ENCODE measurements at places on chromosomes 6 and 20.

GRCh38 chr20:10047427-10047826 lies 12.6 kb downstream of the ANKEF1 start:
- peaks cover under 1% of the 10 kb centered on the region for H3K4me1 ChIP-seq
- H3K4me3 ChIP-seq = no peak overlapping the region
- H3K27ac ChIP-seq = no peak overlapping the region
- no peaks in the 10 kb centered on the region for H3K36me3 ChIP-seq

DNA sequence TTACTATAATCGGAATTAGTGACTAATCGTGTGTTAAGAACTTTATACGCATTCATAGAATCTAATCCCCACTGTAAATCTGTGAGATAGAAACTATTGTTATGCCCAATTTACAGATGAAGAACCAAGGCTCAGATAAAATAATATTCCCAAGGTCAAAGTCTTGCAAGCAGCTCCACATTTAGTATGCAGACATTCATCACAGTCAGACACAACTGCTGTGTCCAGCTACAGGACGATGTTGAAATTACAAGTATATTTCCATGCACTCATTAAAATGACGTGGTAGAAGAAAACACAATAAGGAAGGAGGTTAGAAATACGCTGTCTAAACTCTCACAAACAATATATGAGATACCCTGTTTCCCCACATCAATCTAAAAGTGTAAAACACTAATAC lies 82.5 kb downstream of the PREX1 start:
- H3K27me3 ChIP-seq = no peaks in the 10 kb centered on the region
- peaks cover 20% of the 10 kb centered on the region for H3K4me1 ChIP-seq
- H3K36me3 ChIP-seq = peaks cover 38% of the 10 kb centered on the region
- H3K27ac ChIP-seq = no peak overlapping the region
- no peak for DNase-seq

- H3K4me1 ChIP-seq = peaks cover 72% of the 10 kb centered on the region
- H3K4me3 ChIP-seq = no peak overlapping the region
- no peaks in the 10 kb centered on the region for H3K27me3 ChIP-seq
- DNase-seq = no peak
- H3K27ac ChIP-seq = peak overlapping the region; percentile 83
- peaks cover 19% of the 10 kb centered on the region for H3K36me3 ChIP-seq
Observed at GRCh38 chr6:90406142-90406794, 109.6 kb upstream of the BACH2 start.

- no peak overlapping the region for H3K27ac ChIP-seq
- no peaks in the 10 kb centered on the region for H3K4me1 ChIP-seq
- H3K27me3 ChIP-seq = no peaks in the 10 kb centered on the region
- H3K36me3 ChIP-seq = no peaks in the 10 kb centered on the region
Observed at GRCh38 chr6:154473324-154473723, 37.2 kb downstream of the CNKSR3 start.

GRCh38 chr6:166906376-166907044 lies 49.8 kb downstream of the RNASET2 start:
- H3K27me3 ChIP-seq = no peaks in the 10 kb centered on the region
- peak overlapping the region; percentile 11 for H3K27ac ChIP-seq
- no peak for DNase-seq
- H3K4me3 ChIP-seq = no peak overlapping the region
- H3K4me1 ChIP-seq = peaks cover 39% of the 10 kb centered on the region

GRCh38 chr6:19603721-19604120 lies 233.4 kb upstream of the ID4 start:
- no peak for DNase-seq
- H3K27ac ChIP-seq = no peak overlapping the region
- no peaks in the 10 kb centered on the region for H3K4me1 ChIP-seq
- H3K36me3 ChIP-seq = no peaks in the 10 kb centered on the region
- no peaks in the 10 kb centered on the region for H3K27me3 ChIP-seq
- no peak overlapping the region for H3K4me3 ChIP-seq

- no peaks in the 10 kb centered on the region for H3K4me1 ChIP-seq
- no peak overlapping the region for H3K4me3 ChIP-seq
- H3K27ac ChIP-seq = no peak overlapping the region
- no peaks in the 10 kb centered on the region for H3K36me3 ChIP-seq
Observed at GRCh38 chr6:156262014-156262413, 515.2 kb upstream of the ARID1B start.

DNA sequence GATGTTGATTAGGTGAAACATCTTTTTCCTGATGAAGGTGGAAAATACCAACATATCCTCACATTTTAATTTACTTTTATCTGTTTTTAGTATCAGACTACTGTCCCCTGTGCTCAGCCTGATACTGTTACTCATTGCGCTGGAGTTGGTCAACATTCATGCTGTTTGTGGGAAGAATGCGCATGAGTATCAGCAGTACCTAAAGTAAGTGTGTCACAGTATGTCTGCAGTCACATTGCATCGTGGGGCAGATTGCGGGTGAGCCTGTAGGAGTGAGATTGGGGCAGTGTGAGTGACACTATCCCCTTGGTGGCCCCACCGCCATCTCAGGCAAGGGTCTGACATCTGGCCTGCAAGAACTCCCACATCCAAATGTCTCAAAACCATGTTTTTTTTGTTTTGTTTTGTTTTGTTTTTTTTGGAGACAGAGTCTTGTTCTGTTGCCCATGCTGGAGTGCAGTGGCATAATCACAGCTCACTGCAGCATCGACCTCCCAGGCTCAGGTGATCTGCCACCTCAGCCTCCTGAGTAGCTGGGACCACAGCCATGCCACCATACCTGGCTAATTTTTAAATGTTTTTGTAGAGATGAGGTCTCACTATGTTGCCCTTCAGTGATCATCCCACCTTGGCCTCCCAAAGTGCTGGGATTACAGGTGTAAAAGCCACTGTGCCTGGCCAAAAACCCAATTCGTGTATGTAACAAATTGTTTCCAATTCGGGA lies 27.8 kb downstream of the ERMARD start:
- no peaks in the 10 kb centered on the region for H3K4me1 ChIP-seq
- H3K27ac ChIP-seq = no peak overlapping the region
- DNase-seq = no peak
- peaks cover 46% of the 10 kb centered on the region for H3K36me3 ChIP-seq
- H3K27me3 ChIP-seq = no peaks in the 10 kb centered on the region

DNA sequence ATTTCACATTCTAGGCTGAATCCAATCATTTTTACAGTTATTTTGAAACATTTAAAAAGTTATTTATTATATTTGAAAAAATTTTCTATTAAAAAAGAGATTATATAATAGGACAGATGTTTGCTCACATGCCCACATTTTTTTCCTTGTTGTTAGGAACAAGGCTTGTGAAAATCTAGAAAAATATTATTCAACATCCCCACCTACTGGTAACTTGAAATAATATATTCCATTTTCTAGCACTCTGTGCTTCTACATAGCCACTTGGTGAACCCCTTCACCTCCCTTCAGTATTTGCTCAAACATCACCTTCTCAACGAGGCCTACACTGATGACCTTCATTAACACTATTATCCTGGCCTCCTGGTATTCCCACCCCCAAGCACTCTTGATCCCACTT lies 18.3 kb upstream of the GPRC6A start:
- no peaks in the 10 kb centered on the region for H3K4me1 ChIP-seq
- no peak for DNase-seq
- no peak overlapping the region for H3K27ac ChIP-seq
- peaks cover 2% of the 10 kb centered on the region for H3K27me3 ChIP-seq

DNA sequence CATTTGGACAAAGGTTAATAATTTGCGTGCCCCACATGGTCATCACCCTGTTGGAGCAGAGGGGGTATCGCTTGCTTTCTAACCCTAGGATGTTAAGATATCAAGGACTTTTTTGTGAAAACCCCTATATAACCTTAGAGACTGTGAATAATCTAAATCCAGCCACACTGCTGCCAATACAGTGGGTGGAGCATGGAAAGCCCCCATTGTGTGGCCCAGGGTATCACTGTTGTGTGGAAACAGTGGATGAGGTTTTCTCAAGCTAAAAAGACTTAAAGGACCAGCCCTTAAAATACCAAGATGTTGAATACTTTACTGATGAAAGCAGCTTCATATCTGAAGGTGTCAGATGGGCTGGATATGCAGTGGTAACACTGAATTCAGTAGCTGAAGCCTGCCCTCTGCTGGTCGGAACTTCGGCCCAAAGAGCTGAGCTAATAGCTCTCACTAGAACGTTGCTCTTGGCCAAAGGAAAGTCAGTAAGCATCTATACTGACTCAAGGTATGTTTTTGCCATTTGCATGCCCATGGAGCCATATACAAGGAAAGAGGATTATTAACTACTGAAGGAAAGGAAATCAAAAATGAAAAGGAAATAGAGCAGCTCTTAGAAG lies 695.2 kb downstream of the PHF3 start:
- H3K27ac ChIP-seq = no peak overlapping the region
- no peaks in the 10 kb centered on the region for H3K36me3 ChIP-seq
- H3K27me3 ChIP-seq = no peaks in the 10 kb centered on the region
- H3K4me1 ChIP-seq = no peaks in the 10 kb centered on the region
- peak; percentile 9 for DNase-seq
- no peak overlapping the region for H3K4me3 ChIP-seq

- no peak overlapping the region for H3K4me3 ChIP-seq
- H3K27ac ChIP-seq = no peak overlapping the region
- peaks cover 16% of the 10 kb centered on the region for H3K4me1 ChIP-seq
- no peaks in the 10 kb centered on the region for H3K27me3 ChIP-seq
- peaks cover 3% of the 10 kb centered on the region for H3K36me3 ChIP-seq
- no peak for DNase-seq
Observed at GRCh38 chr20:3842348-3842930, 4.2 kb upstream of the MAVS start.

- H3K27me3 ChIP-seq = no peaks in the 10 kb centered on the region
- H3K27ac ChIP-seq = peak overlapping the region; percentile 86
- H3K4me3 ChIP-seq = peak overlapping the region; percentile 91
- no peak for DNase-seq
Observed at GRCh38 chr6:34238585-34239499, 2.2 kb downstream of the HMGA1 start.

- no peak for DNase-seq
- H3K36me3 ChIP-seq = no peaks in the 10 kb centered on the region
- no peaks in the 10 kb centered on the region for H3K4me1 ChIP-seq
- no peak overlapping the region for H3K4me3 ChIP-seq
- no peaks in the 10 kb centered on the region for H3K27me3 ChIP-seq
- no peak overlapping the region for H3K27ac ChIP-seq
Observed at GRCh38 chr20:8969146-8969583, 99.7 kb upstream of the PLCB4 start.

DNA sequence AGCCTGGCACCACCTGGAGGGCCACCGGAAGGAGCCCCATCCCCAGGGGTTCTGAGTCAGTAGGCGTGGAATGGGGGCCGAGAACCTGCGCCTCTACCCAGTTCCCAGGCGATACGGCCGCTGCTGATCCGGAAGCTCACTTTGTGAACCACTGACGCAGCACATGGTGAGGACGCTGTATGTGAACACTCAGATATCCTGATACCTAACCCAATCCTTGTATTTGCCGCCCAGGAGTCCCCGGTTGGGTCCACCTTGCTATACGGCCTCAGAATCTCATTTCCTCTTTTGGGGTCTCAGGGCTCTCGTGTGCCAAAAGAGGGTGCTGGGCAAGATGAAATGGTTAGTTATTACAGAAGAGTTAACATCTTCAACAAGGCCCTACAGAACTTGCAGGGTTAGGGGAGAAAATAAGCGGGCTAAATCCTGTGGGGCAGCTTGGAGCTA lies 604 bp upstream of the RAB5IF start:
- DNase-seq = peak; percentile 48
- peak overlapping the region; percentile 95 for H3K27ac ChIP-seq
- peaks cover 24% of the 10 kb centered on the region for H3K4me1 ChIP-seq
- H3K4me3 ChIP-seq = peak overlapping the region; percentile 99
- no peaks in the 10 kb centered on the region for H3K27me3 ChIP-seq

DNA sequence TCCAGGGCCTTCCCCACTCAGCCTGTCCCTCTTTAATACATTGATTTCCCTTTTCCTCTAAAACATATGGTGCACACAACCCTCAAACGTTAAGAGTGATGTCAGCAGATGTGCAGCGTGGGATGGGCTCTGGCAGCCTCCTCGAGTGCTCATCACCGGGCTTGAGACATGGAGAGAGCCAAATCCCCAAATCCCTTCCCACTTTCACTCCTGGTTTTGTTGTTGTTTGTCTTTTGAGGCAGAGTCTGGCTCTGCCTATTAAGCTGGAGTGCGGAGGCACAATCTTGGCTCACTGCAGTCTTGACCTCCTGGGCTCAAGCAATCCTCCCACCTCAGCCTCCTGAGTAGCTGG lies 5.8 kb upstream of the PLTP start:
- H3K4me3 ChIP-seq = no peak overlapping the region
- DNase-seq = no peak
- peaks cover 37% of the 10 kb centered on the region for H3K27me3 ChIP-seq
- H3K27ac ChIP-seq = no peak overlapping the region

DNA sequence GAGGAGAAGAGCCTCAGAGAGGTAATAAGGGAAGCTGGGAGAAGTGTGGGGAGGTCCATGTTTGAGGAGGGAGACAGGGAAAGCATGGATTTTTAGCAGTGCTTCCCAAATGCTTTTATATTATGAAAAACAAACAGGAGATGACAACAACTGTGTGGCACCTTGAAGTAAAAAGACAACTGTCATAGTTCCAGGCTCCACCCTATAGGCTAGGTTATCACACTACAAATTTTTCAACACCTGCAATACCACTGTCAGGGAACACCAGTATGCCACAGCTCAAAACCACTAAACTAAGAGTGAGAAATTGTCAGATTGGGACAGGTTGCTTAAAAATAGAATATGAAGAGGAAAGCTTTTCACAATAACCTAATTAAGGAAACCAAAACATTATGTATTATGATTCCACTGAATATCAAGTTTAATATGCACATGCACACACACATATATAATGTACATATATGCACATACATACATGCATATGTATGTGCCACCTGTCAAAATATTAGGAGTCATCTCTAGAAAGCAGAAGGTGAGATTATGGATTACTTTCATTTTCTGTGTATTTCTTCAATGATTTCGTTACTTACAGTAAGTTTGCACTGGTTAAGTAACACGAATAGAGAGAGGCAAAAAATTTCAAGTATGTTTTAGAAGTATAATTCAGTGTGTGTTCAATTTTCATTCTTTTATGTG lies 261.2 kb downstream of the PTPRK start:
- peak overlapping the region; percentile 10 for H3K27ac ChIP-seq
- H3K36me3 ChIP-seq = no peaks in the 10 kb centered on the region
- peaks cover 18% of the 10 kb centered on the region for H3K4me1 ChIP-seq
- peaks cover 18% of the 10 kb centered on the region for H3K27me3 ChIP-seq
- no peak for DNase-seq
- peak overlapping the region; percentile 46 for H3K4me3 ChIP-seq

- peaks cover 11% of the 10 kb centered on the region for H3K4me1 ChIP-seq
- no peaks in the 10 kb centered on the region for H3K36me3 ChIP-seq
- DNase-seq = no peak
- peak overlapping the region; percentile 23 for H3K27ac ChIP-seq
- H3K27me3 ChIP-seq = no peaks in the 10 kb centered on the region
- no peak overlapping the region for H3K4me3 ChIP-seq
Observed at GRCh38 chr6:127404133-127404532, 55.1 kb downstream of the KIAA0408 start.

GRCh38 chr20:6966721-6967120 lies 199.2 kb downstream of the BMP2 start:
- no peak for DNase-seq
- no peaks in the 10 kb centered on the region for H3K36me3 ChIP-seq
- no peak overlapping the region for H3K27ac ChIP-seq
- H3K4me1 ChIP-seq = no peaks in the 10 kb centered on the region

Data from activated T-helper 2 cell treated with anti-CD3 and anti-CD28 coated beads, Interferon-gamma antibody, Interleukin-2, Interleukin-4, amounts not matched to agents 10 μg/mL and 5 μg/mL and 100 μg/mL, durations not matched to agents 14 hours and 24 hours and 36 hours (primary cell).